ENCODE measurements at places on chromosomes 11 and 22. TPM values are rescaled to one million over a fixed set of nuclear protein-coding genes. Genes with fewer than 3 reads are reported as not detected.

The NLRP10 gene
- total RNA-seq = 1.3 TPM

The SCGB1A1 gene
- not detected for total RNA-seq

The C2CD3 gene
- total RNA-seq = 54.0 TPM

The PGGHG gene
- 8.2 TPM for total RNA-seq

The KBTBD4 gene
- total RNA-seq = 20.8 TPM

The SLC35E4 gene
- 16.9 TPM for total RNA-seq

The BLID gene
- total RNA-seq = 3.0 TPM

The TNNI2 gene
- total RNA-seq = 432 TPM

The COA4 gene
- total RNA-seq = 205 TPM

The ELF5 gene
- total RNA-seq = not detected

The RAB36 gene
- 0.08 TPM for total RNA-seq

The CYTH4 gene
- total RNA-seq = not detected

DNA sequence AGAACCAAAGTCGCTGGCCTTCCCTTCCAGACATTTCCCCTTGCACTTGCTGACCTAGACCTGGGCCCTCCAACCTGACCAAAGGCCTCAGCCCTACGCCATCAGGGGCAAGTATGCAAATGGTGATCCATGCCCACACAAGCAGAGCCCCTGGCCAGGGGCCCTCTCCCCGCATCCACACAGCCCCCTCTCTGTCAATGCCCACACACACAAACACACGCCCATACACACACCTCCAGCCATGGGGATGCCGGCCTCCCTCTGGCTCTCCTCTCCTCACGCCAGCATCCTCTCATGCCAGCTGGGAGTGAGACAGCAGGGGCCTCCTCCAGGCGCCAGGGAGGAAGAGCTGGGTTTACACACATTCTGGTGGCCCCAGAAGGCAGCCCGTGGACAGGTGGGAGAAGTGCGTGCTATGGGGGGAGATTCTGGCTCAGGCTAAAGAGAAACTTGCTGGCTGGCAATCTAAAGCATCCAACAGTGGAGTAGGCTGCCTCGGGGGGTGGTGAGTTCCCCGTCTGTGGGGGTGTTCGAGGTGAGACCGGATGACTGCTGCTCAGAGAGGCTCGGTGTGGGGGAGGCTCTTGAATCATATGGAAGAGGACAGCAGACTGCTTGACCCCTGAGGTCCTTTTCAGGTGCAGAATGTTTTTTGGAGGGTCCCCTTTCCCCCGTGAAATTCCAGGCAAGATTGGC lies 4.8 kb downstream of the NRXN2 start:
- DNase-seq = no peak

GRCh38 chr11:72230764-72231365 lies 6.3 kb downstream of the INPPL1 start:
- no peak for DNase-seq

- DNase-seq = peak; percentile 7
Observed at GRCh38 chr11:31236143-31236542, 133.4 kb downstream of the DCDC1 start.

DNA sequence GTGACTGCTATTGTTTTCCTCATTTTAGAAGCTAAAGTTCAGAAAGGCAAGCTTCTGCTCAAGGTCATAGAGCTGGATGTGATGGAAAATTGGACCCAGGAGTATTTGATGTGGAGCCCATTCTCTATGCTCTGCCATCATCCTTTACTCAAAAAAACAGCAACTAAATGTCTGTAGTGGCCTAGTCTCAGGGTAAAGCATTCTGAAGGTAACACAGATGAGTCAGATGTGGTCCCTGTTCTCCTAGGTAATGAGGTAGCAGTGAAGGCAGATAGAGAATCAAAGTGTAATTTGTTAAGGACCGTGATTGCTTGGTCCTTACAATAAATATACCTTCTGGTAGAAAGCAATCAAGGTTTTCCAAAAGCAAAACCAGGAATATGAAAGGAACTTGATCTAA lies 84.4 kb upstream of the SPON1 start:
- no peak for DNase-seq

DNA sequence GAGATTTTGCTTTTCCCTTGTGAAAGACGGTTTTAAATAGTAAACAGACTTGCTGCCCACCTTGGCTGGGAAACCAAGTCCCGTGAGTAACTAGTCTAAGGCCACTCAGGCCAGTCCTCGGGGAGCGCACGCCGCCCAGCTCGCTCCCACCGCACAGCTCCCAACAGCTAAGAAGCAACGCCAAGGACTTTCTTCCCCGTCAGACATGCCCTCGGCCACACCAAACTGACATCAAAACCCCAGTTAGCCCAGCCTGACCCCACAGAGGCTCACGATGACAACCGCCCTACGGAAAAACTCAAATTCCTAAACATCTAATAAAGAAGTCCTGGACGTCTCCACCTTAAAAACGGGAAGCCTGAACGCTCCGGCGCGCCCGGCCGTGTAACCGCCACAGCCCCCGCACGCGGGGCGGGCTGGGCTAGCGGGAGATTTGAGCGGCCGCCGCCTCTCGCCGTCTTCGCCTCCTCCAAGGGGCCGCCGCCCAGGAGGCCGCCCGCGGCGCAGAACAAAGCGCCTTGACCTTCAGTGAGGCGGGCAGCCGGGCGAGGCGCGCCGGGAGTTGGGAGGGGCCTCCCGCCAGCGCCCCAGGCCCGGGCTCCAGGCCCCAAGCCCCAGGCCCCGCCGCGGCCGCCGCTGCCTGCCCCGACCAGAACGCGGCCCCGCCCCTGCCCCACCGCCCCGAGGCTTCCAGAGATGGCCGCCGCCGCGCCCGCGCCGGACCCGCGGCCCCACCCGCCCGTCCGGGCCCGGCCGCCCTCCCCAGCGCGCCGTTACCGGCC lies 486 bp downstream of the NAP1L4 start:
- DNase-seq = peak; percentile 53

DNA sequence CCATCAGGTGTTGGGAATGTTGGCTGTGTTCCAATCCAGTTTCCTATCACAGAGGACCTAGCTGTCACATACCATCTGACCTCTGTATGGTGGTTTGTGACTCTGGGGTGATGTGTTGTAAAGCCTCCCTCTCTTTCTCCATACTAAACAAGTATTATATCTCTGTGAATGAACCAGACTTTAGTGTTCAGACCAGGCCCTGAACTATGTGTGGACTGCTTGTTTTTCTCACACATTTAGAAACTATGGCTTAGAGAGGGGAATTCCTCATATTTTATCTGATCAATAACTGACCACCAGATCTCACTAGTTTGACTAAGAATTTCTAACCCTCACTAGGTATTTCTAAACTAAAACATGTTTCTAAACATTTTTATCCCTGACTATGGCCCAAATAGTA lies 17.5 kb downstream of the NCR3LG1 start:
- DNase-seq = no peak

- DNase-seq = no peak
Observed at GRCh38 chr11:102946237-102946636, 9.3 kb downstream of the MMP13 start.

DNA sequence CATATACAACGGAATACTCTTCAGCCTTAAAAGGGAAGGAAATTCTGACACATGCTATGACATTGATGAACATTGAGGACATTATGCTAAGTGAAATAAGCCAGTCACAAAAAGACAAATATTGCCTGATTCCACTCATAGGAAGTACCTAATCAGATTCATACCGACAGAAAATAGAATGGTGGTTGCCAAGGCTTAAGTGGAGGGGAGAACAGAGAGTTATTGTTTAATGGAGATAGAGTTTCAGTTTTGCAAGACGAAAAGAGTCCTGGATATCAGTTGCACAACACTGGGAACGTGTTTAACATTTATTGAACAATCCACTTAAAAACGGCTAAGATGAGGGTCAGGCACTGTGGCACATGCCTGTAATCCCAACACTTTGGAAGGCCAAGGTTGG lies 45.6 kb upstream of the HIPK3 start:
- DNase-seq = no peak

DNA sequence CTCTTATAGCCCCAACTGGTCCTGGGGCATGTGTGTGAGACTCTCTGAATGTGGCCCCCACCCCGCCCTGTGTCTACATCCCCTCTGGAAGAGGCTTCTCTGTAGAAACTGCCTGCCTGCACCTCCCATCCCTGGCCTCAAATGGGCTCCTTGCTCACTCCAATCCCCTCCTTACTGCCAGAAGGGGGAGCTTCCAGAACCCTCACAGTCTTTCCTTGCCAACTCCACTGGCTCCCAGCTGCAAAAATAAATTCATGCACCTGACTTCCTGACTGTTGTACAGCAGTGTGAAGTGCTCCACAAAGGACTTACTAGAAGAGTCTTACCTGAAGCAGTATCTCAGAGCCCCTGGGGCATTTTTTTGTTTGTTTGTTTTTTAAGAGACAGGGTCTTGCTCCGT lies 15.2 kb upstream of the SERPIND1 start:
- no peak for DNase-seq

DNA sequence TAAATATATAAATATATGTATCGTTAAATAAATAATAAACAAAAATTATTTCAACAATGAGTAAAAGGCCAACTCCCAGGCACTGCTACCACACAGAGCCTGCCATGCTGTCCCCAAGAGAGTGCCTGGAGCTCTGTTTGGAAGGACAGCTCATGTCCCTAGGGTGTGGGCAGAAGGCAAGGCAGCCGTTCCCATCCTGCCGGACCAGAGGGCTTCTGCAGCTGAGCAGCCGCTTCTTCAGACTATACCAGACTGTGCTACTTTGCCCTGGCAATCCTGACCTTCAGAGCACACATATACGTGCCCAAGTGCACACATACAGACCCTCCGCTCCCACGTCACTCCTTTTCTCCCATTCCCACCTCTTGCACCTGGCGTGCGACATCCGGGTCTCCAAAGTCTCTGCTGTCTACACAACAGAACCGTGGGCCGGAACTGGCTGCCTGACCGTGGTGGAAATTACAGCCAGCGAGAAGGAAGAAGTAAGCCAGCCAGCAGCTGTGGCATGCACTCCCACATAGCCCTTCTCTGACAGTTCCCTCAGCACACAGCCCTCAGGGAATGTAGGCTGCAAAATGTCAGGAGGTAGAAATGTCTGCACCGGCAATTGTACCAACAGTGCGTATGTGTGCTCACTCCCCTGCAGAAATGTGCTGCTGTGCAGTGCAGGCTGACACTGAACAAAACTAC lies 24.0 kb downstream of the PAX6 start:
- DNase-seq = no peak

- DNase-seq = peak; percentile 14
Observed at GRCh38 chr22:46115755-46116490, 34.4 kb upstream of the PPARA start.

- DNase-seq = no peak
Observed at GRCh38 chr11:110077346-110077745, 15.8 kb upstream of the ZC3H12C start.

DNA sequence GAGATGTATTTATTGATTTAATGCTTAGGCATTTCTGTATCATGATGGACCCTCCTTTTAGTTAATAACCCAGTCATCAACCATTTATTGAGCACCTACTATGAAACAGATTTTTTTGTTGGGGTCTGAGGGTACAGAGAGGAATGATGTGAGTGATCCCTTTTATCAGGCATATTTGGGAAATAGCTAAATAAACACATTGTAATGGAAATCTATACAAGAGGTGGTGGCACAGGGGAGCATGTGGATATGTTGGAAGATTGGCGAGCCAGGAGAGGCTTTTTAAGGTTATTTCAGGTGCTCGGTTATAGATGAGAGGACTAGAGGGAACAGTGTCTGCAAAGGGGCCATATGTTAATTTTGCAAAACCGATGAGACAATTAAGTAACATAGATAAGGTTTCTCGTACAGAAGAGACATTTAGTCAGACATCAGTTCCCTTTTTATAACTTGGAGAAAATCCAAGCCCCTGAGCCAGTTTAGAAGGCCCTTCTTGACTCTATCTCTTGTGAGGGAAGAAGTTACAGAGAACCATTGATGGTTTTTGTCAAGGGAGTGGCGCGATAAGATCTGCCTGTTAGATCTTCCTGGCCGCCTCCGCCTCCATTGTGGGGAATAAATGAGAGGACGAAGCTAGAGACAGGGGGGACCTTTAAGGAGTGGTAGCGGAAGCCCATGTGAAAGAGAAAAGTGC lies 2.0 kb downstream of the ATXN10 start:
- DNase-seq = no peak

GRCh38 chr11:7892059-7892699 lies 38.9 kb downstream of the OR10A6 start:
- peak; percentile 21 for DNase-seq

- DNase-seq = no peak
Observed at GRCh38 chr22:43343262-43343669, at the start of gene SCUBE1. TSS of gene SCUBE1 (minus strand) at chr22:43343372. CDS start at chr22:43343261, 111 bp downstream.

DNA sequence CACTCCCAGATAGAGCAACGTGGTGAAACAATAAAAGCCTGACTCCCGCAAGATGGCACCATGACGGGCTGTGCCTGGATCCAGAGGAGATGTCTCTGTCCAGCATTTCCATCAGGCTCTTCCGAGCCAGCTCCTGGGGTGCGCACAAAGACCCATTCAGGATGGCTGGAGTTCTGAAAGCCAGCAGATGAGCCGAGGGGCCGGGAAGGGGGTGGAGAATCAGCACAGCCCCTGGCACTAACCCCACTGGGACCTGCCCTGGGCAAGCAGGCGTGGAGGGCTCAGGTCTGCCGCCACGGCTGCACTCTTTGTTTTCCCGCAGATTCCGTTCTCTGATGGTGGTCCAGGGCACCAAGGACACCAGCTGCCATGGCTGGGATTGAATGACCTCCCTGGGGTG lies 97.2 kb upstream of the BLID start:
- DNase-seq = no peak

DNA sequence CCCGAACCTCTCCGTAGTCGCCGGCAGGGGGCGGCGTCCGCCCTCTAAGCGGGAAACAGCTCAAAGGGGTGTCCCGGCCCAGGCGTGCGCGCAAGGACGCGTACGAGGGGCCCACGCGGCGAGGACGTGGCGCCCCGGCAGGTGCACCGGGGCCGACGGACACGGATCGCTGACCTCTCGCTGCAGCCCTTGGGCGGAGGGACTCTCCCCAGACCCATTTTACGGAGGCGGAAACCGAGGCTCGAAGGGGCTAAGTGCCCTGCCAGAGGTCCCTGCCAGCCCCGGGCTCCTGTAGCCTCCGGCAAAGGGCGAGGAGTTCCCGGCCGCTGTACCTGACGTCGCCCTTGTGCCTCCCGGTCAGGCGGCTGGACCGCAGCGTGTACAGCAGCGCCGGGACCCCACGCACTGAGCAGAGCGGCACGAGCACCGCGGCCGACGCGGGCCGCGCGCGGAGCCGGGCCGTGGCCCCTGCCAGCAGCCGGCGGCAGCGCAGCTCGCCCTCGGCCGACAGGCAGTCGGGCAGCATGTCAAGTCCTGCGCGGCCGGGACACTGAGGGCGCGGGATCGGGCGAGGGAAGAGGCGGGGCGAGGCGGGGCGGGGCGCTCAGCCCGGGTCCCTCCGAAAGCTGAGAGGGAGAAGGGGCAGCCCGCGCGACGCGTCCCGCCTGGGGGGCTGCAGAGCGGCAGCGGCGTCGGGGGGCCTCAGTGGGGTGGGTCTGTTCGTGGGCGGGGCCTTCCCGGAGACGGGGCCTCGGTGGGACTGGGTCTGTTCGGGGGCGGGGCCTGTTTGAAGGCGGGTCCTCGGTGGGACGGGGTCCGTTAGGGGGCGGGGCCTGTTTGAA lies at the start of gene NUDT8:
TSS of gene NUDT8 (minus strand) at position 552 of the 842 bp plus-strand sequence. CDS start at position 526, 26 bp downstream.
- peak; percentile 78 for DNase-seq

DNA sequence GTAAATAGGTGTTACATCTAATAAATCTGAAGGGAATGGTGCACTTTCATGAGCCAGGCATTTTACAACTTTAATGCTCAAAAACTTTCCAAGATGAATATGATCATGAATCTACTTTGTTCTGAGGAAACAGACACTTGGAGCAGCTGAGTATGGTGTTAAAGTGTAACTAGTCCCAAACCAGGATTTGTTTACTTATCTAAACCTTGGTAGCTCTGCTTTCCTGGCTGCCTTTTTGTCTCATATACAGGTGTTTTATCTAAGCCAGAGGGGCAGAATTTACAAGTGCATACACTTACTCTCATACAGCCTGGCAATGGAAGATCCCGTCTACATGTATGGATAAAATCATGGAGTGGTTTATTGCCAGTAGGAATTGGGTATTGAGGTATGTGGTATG lies 171.5 kb downstream of the FAT3 start:
- DNase-seq = no peak
